ENCODE measurements at places on chromosomes 11 and 22.

DNA sequence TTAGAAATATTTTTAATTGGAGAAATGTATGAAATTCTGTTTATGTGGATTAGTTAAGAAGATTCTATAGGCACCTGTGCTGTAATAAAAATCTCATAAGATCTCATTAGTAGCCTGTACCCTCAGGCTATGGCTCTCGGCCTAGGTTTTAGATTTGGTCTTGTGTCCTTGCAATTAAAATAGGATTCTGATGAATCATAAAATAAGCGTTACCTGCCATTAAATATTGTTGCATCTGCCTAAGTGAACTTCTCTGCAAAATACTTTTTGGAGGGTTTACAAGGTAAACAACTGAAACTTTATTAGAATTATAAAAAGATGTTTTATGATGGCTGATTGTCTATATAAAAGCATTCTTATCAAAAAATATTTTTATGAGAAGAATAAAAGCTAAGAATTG is 804.1 kb upstream of the ANO3 start:
- DNase-seq = no peak

- peak; percentile 48 for DNase-seq
Observed at GRCh38 chr11:71086687-71087258, 165.6 kb downstream of the SHANK2 start.

DNA sequence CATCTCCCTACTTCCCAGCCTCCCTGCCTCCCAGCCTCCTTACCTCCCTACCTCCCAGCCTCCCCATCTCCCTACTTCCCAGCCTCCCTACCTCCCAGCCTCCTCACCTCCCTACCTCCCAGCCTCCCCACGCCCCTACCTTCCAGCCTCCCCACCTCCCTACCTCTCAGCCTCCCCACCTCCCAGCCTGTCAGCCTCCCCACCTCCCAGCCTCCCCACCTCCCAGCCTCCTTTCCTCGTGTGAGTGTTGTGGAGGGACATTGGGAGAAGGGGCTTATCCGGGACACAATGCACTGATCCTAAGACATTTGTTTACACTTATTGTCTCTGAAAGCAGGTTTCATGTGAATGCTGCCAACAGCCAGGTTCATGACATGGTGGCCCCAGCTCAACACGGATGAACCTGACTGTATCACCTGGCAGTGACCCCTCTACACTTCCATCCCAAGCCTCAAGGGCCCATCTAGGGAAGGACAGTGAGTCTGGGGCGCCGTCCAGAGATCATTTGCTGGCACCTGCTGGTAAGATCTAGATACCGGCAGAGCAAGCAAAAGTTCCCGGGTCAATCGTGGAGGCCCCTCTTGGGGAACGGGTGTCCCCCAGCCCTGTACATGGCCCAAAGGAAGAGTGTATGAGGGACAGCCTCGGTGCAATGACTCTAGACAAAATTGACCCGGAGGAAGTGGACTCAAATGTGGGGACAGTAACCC is 34.5 kb upstream of the TH start:
- no peak for DNase-seq

DNA sequence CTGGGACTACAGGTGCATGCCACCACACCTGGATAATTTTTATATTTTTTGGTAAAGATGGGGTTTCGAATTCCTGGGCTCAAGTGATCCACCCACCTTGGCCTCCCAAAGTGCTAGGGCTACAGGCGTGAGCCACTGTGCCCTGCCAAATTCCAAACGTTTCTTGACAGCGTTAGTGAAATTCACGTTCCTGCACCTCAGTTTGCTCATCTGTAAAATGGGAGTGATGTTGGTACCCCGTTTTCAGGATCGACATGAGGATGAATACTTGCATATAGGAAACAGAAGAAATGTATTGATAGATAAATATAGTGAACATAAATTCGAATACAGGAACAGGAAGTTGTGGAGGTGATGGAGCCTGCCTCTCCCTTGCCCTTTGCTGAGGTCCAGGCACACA is 10.2 kb upstream of the LTO1 start:
- no peak for DNase-seq

DNA sequence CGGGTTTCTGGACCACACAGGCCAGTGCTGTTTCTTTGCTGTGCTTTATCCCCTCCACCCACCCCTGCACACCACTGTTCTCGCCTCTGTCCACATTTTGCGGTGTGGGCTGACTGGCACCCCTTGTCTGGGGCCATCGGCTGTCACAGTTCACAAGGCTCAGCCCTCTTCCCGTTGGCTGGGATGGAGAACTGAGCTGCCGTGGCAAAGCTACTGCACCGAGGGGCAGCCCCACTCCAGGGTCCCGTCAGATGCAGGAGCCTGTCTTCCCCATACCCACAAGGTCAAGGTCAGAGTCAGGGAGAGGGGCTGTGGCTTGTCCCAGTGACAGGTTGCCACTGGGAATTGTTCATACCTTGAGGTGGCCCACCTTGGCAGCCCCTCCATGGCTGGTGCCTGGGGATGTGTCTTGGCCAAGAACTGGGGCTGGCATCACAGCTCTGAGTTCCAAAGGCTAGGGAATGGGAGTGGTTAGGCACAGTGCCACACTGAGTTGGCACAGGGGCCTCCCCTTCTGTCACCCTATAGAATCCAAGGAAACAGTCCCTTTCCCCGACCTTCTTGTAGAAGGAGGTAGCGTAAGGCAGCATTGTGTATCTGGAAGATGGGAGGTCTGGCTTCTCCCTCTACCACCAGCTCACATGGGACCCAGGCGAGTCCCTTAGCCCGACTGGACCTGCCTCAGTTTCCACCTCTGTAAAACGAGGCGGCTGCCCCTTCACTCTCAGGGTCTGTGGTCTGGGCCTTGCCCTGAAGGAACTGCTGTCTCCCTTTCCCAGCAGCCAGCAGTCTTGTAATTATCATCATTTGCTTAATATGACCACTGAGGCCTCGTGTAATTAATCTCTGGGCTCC is 3.4 kb downstream of the GRK2 start:
- DNase-seq = no peak

- no peak for DNase-seq
Observed at GRCh38 chr11:29256580-29256979, 760.2 kb downstream of the KCNA4 start.

DNA sequence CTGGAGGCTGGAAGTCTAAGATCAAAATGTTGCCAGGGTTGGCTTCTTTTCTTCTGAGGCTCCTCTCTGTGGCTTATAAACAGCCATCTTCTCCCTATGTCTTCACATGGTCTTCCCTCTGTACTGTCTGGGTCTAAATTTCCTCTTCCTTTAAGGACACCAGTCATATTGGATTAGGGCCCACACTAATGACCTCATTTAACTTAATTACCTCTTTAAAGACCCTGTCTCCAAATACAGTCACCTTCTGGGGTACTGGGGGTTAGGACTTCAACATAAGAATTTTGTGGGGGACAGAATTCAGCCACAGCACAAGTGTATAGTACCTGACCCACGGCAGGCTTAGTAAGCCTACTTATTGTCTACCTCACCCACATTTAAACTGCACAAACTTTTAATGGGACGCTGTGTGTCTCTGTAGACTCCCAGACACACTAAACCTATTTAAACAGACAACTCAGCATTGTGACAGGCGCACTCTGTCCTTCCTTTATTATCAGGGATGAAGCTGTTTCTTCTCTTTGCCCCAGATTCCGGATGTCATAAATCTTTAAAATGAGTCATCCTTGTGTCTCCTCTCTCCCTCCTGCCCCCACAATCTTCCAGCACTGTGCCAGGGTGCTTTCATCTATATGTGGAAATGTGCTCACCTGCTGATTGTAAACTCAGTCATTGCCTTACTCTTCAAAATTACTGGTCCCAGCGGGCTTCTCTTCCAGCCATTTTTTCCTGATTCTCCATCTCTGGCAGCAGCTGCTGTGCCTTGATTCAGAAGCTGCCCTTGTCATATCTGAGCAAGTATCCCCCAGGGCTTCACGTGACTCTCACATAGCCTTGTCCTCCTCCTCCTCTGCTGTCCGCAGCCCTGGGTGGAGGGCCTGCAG is 5.4 kb upstream of the MAPK8IP1 start:
- no peak for DNase-seq

GRCh38 chr22:37412495-37413250 is 14.6 kb downstream of the ELFN2 start:
- no peak for DNase-seq
